ENCODE measurements at places on chromosomes 16 and 17.

DNA sequence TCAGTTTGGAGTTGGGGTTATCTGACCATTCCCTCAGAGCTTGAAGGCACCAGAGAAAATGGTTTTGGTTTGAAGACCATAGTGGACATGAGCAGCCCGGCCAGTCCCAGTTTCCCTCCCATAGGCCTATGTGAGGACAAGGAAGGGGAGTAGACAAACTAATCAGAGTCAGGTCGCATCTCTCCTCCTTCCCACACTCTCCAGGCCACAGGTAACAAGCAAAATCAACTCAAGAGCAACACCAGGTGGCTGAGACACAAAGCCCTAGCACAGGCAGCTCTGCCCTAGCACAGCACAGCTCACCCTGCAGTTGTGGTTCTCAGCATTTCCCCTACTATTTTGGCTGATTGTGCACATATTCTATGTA lies 7.2 kb downstream of the SUPT4H1 start:
- no peak for DNase-seq

GRCh38 chr16:87391324-87391949 lies 699 bp upstream of the MAP1LC3B start:
- no peak for DNase-seq

DNA sequence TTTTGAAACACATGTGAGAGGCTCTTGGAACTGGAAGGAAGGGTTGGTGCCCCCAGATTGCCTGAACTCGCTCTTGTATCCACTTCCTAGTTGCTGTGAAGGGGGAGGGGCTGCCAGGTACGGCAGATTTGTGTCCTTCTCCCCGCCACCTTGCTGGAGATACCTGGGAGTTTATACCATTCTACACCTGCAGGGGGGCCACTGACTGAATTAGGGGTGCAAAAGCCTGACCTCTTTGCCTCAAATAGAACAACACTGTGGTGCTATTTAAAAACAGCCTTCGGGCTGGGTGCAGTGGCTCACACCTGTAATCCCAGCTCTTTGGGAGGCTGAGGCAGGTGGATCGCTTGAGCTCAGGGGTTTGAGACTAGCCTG lies 35.1 kb upstream of the IL34 start:
- DNase-seq: no peak

GRCh38 chr17:79331492-79331891 lies 256.9 kb downstream of the ENGASE start:
- DNase-seq: no peak

- peak; percentile 40 for DNase-seq
Measured at GRCh38 chr17:45640141-45640850, 143.8 kb upstream of the CRHR1 start.
